Fibroblast of skin of left biceps (primary cell): ENCODE measurements at places on chromosomes 6 and 20.

DNA sequence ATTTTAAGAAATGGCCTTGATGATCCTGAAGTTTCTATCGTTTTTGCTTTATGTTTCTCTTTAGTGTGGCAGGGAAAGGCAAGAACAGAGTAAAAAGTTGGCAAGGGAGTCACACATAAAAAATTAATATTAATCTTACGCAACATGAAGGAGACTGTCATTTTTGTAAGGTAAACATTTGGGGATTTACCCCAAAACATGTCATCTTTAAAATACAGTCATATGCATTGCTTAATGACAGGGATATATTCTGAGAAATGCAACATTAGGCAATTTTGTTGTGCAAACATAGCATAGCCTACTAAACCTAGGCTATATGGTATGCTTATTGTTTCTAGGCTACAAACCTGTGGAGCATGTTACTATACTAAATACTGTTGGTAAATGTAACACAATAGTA lies 5.4 kb downstream of the RBL1 start:
- DNase-seq: no peak

- no peak for DNase-seq
These were observed 420.1 kb upstream of the SULF2 start for GRCh38 chr20:48205281-48205782.

- no peak for DNase-seq
These were observed 9.3 kb downstream of the TRAPPC3L start for GRCh38 chr6:116536216-116536621.

GRCh38 chr6:31094389-31094881 lies 17.9 kb downstream of the C6orf15 start:
- no peak for DNase-seq

- DNase-seq: peak; percentile 21
These were observed 5.2 kb downstream of the FAXC start for GRCh38 chr6:99344289-99344688.

DNA sequence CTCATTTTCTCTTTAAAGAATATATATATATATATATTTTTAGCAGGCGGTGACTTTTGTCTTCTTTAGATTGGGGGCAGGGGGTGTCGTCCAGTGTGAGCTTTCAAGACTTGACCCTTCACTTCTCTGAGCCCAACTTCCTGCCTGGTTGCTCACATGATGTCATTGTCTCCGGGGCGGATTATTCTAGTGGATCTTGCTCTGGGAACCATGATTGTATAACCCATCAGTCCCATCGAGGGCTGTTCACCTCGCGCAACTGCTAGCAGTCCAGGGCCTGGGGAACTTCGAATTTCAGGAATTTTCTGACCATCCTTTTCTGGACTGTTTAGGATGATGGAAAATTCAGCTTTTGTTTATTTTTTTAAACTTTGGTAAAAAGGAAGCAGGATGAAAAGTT lies 1.0 kb downstream of the IGF2R start:
- DNase-seq: no peak

DNA sequence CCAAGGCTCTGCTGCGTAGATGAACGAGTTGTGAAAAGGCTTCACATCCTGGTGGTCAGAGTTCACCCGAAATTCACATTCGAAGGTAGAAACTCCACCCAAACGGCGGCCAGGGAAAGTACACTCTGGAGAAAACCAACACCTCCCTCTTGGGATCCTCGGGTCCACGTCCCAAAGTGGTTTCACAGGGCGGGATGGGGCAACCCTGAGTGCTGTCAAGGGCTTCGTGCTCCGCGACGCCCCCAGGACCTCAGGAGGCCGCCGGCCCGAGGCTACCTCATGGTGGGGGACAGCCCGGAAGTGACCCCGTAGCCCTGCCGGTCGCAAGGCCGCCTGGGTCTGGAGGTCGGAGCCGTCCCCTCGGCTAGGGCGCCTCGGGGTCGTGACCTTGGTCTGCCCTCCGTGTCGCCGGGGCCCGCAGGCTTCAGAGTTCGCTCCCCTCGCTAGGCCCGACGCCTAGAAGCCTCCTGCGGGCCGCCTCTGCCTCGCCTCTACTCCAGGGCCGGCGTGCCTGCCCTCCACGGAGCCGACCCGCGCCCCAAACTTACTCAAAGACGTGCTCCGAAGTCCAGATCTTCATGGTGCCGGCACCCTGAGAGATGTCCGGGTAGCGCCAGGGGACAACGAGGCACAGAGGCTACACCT lies at the start of gene PRELID3B:
PRELID3B (minus strand) TSS at position 636 of the 645 bp plus-strand sequence; CDS start at position 580, 56 bp downstream.
- DNase-seq: no peak

DNA sequence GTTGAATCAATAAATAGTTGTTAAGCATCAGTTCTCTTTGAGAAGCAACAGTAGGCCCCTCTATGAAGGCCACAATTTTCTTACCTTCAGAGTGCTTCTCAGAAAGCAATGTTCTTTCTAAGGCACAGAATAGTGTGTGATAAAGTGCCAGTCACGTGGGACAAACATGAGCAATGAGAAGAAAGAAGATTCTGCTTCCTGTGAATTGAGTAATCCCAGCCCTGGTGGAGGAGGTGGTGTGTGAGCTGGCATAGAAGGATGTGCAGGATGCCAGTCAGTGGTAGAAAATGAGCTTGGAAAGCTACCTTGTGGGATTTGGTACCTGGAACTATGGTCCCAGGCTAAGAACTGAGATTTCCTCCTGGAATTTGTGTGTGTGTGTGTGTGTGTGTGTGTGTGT lies 21.7 kb downstream of the KIZ start:
- no peak for DNase-seq

DNA sequence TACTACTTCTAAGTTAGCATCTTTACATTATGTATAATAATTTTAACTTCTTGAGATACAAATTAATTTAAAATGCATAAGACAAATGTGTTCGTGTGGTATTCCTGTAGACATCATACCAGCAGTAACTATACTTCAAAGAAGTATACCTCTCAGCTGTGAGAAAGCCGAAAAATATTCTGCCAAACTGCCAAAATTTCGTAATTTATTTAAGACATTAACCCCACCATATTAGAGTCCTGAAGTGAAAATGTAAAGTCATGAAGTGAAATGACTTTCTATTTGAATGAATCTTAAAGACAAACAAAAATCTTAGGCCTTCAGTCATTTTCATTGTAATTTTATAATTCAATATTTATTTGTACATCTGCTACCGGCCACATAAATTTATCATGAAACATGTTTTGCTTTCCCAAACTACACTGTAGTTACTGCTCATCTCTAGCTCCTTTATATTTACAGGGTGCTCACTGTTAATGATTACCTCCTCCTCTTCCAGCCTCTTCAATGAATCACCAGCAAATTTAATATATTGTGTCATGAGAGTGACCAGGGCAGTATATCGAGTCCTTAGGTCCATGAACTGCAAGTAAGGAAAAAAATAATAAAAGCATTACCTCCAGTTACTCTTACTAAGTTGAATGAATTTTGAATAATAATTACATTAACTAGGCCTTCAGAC lies 18.5 kb downstream of the DST start:
- no peak for DNase-seq

- no peak for DNase-seq
These were observed 16.4 kb upstream of the SLC22A2 start for GRCh38 chr6:160274871-160275510.

GRCh38 chr6:53483423-53484353 lies 61.2 kb downstream of the GCLC start:
- no peak for DNase-seq

- no peak for DNase-seq
These were observed 153.4 kb downstream of the DTNBP1 start for GRCh38 chr6:15509335-15509933.

GRCh38 chr20:49948809-49949507 lies 12.8 kb downstream of the RNF114 start:
- DNase-seq: peak; percentile 79
